CD4-positive, alpha-beta T cell treated with Interleukin-15 for 1 hour (primary cell): ENCODE measurements at places on chromosomes 2 and 18.

DNA sequence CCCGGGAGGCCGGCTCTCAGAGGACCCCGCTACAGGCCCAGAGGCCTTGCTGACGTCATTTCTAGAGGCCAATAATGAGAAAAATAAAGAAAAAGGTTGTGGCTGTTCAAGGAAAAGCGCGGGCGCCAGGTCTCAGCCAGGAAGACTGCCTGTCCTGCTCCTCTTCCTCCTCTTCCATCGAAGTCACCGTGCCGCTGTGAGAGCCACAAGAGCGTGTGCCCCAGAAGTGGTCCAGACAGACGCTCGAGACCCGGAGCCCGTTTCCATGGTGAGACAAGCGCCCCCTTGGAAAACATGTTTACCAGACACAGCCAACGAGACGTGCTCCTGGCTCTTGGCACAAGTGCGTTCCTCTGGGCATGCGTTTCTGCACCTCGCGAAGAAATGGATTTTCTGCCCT is 210.5 kb downstream of the HDAC4 start:
- no peak for DNase-seq

DNA sequence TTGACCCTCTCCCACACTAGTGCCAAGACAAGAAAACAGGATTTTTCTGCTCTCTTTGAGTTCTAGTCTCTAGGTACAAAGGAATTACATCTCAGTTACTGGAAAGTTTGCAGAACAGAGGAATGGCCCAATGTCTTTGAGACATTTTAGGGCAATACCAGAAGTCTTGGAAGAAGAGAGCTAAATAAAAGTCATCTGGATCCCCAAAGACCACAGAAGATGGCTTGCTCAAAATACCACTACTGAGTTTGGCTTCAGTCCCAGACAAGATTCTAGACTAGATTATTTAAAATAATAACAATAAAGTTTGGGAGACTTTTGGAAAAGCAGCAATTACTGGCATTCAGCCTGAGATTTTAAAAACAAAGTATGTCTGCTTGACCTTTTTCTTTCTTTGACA is 61.9 kb upstream of the HK2 start:
- no peak for DNase-seq

GRCh38 chr2:237539681-237540080 is 26.7 kb upstream of the PRLH start:
- no peak for DNase-seq

DNA sequence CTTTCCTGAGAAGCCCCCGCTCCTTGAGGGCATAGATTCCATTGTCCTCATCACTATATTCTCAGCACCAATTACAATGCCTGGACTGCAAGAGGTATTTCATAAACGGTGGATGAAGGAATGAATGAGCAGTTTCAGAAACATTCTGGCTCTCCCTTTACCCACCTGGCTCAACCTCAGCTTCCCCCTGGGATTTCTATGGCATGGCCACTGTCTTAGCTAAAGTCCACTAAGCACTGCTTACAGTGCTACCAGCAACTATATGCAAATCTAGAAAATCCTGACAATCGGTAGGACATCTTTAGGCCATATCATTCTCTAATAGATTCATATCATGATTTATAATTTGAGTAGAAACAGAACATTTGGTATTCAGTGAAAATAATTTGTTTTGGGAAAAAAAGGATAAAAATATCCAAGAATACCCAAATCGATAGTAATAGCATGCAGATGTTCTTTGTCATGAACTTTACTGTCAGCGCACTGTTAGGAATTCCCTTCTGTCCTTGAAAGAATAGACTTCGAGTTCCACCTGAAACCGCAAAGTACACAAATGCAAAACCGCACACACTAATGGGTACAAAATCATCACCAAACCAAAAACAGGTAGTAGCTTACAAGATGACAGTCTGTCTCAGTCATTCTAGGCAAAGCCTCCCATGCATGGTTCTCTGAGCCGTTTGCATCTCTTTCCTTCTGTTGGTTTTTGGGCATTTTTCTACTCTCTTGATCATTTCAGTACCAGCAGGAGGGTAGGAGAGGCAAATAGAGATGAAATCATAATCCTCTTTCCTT is 303.6 kb upstream of the ID2 start:
- no peak for DNase-seq

DNA sequence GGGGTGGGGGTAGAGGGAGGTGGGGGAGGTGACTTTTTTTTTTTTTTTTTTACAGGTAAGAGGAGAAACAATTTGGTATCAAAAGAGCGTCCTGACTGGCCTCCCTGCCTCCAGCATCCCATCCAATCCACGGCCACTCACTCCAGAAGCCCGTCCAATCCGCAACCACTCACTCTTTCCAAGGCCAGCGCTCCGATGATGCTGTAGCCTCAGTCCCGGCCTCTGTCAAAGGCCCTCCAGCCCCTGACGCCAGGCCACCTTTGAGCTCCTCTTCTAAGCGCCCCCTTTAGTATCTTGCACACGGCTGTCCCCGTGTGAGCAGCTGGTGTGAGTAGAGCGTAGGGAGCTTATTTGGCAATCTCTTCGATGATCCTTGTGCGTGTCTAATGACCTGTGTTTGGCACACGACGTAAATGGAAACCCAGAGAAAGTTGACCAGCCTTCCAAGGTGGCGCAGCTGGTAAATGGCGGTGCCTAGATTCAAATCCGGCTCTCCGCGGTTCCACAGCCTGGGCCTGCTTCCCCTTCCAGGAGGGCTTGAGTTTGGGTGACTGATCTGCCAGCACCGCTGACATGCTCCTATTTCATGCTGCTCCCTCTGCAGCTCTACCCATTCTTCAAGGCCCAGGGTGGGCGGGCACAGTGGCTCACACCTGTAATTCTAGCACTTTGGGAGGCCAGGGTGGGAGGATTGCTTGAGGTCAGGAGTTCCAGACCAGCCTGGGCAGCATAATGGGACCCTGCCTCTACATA is 23.8 kb upstream of the PXDN start:
- DNase-seq: no peak

GRCh38 chr2:8602809-8603208 is 79.0 kb upstream of the ID2 start:
- no peak for DNase-seq

- no peak for DNase-seq
These were observed 5.9 kb downstream of the NRXN1 start for GRCh38 chr2:51025906-51026555.

DNA sequence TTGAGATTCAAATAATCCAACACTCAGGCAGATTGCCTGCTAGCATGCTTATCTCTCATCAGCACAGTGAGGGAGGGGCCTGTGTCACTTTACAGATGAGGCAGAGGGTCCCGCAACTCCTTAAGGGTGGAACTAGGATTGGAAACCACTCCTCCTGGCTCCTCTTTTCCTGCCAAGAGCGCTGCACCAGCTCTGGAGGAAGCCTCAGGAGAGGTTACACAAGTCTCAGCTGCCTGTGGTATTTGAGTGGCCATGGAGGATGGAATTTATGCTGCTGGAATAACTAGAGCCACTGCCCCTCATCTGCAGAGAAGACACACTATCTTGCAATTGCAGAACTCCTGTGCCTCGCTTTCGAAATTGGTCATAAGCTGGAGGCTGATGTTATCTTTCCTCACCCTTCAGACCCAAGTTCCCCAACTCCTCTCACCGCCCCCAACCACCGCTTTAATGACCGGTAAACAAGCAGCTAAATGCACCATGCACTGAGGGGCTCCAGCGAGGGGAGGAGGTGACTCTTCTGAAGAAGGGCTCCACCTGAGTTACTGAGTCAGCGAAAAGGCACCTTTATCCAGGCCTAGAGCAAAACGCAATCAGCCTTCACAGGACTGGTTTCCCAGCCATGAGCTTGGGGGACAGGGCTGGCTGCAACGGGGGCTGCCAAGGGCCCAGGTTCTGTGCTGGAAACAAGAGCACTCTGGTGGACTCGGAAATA is 245.8 kb downstream of the SOX11 start:
- no peak for DNase-seq

- no peak for DNase-seq
These were observed 79.3 kb upstream of the TMEM247 start for GRCh38 chr2:46400016-46400415.

- DNase-seq: no peak
These were observed 147.5 kb upstream of the NCK2 start for GRCh38 chr2:105597011-105597805.

- DNase-seq: no peak
These were observed 81.6 kb downstream of the SH3RF3 start for GRCh38 chr2:109210431-109211200.

DNA sequence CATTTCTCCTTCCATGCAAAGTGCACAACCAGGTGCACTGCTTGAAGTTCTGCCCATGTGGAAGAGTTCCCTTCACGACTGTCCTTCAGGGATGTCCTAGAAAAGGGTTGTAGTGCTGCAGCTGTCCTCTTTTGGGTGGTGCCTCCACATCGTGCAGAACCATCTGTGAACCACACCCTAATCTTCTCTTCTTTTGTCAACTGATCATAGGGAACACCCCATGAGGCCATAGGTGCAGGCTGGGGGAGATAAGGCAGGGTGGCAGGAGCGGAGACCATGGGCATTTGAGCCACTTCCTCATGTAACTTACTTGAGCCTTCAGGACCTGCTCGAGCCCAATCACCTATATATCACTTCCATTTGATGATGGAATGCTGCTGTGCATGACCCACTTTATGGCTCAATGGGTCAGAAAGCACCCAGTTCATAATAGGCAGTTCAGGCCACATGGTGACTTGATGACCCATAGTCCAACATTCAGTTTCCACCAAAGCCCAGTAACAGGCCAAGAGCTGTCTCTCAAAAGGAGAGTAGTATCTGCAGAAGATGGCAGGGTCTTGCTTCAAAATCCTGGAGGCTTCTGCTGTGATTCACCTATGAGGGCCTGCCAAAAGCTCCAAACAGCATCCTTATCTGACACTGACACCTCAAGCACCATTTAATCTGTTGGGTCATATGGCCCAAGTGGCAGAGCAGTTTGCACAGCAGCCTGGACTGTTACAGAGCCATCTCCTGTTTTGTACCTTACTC is 84.7 kb upstream of the CYRIA start:
- no peak for DNase-seq

DNA sequence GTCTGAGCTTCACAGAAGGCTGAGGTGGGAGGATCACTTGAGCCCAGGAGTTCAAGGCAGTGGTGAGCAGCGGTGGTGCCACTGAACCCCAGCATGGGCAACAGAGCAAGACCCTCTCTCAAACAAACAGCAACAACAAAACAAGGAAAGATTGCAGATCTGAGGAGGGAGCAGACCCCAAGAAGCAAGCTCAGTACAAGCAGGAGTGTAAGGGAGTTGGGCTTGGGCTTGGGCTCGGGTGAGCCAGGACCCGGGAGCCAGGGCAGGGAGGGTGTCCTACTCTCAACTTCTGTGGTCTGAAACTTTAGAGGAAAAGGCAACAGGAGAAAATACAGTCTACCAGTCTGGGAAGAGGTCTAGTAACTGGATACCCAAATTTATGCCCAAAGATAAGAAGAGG is 92.0 kb upstream of the RAB12 start:
- DNase-seq: no peak

- peak; percentile 97 for DNase-seq
These were observed 10.2 kb downstream of the NFATC1 start for GRCh38 chr18:79405781-79406575.
